ENCODE measurements at places on chromosomes 2 and 18. TPM values are rescaled to one million over a fixed set of nuclear protein-coding genes. Genes with fewer than 3 reads are reported as not detected.

GRCh38 chr18:57839942-57840381 is 36.8 kb upstream of the ATP8B1 start:
- H3K27ac ChIP-seq, result no peak overlapping the region
- H3K27me3 ChIP-seq, result no peaks in the 10 kb centered on the region
- no peaks in the 10 kb centered on the region for H3K36me3 ChIP-seq
- peak overlapping the region; percentile 30 for H3K4me3 ChIP-seq
- no peak for DNase-seq
- peaks cover 58% of the 10 kb centered on the region for H3K4me1 ChIP-seq

DNA sequence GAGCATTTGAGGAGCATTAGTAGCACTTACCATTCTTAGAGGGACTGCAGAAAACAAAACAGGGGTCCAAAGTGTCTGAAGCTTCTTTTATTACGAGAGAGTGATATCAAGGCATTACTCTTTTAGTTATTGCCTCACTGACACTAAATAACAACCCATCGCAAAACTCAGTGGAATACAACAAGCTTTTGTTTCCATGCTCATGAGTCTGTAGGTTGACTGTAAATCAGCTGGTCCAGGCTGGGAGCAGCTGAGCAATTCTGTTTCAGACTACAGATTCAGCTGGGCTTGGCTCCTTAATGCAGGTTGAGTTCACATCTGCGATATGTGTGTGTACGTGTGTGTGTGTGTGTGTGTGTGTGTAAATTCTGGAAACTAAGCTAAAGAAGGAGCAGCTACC is 501.8 kb upstream of the PKDCC start:
- DNase-seq, result no peak
- no peak overlapping the region for H3K27ac ChIP-seq
- no peaks in the 10 kb centered on the region for H3K27me3 ChIP-seq

DNA sequence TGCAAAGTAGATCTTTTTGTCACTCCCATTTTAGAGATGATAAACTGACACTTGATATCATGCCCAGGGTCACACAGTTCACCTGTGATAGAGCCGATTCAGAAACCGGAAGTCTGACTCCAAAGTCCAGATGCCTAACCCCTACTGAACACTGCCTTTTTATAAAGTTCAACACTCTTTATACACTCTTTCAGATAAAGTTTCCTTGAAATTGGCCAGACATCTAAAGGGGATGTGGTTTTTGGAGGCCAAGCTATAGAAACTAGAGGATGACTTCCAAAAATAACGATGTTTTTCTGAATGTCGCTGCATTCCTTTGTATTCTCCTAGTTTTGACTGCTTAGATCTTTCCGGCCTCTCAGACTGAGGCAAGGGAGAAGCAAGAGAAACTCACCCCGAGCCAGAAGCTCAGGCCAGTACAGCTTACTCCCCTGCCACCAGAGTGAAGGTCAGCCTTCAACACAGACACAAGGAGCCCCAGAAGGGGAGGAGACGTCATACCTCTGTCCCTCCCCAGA is 61.8 kb downstream of the NRP2 start:
- no peaks in the 10 kb centered on the region for H3K4me1 ChIP-seq
- no peak overlapping the region for H3K27ac ChIP-seq
- peaks cover 4% of the 10 kb centered on the region for H3K36me3 ChIP-seq
- no peak for DNase-seq

DNA sequence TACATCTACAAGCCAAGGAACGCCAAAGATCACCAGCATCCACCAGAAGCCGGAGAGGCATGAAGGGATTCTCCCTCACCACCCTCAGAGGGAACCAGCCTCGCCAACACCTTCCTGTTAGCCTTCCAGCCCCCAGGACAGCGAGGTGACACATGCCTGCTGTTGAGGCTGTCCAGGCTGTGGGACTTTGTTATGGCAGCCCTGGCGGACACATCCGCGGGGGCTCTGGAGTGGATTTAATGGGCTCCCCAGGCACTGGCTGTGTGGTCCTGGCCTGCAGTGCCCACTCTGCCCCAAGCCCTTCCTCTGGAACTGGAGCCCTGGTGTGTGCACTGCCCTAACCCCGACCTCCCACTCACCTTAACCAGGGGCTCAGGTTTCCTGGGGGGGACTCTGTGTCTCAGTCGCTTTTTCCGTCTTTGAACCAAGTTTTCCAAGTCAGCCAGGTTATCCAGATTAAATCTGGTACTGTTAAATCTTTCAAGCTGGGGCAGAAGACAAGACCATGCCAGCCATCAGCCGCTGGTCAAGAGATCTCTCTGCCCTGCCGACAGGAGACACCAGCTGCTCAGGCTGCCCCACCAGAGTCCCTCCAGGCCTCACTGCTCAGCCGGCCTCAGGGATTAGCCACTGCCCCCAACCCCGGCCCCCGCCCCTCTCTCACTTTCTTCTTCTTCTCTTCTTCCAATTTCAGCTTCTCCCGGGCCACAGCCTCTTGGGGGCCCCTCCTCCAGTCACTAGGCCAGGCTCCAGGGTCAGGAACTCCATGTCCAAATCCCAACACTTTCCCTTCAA is 1.9 kb downstream of the ANKRD23 start:
- DNase-seq, result no peak
- H3K4me3 ChIP-seq, result no peak overlapping the region
- peaks cover 16% of the 10 kb centered on the region for H3K4me1 ChIP-seq
- no peak overlapping the region for H3K27ac ChIP-seq

DNA sequence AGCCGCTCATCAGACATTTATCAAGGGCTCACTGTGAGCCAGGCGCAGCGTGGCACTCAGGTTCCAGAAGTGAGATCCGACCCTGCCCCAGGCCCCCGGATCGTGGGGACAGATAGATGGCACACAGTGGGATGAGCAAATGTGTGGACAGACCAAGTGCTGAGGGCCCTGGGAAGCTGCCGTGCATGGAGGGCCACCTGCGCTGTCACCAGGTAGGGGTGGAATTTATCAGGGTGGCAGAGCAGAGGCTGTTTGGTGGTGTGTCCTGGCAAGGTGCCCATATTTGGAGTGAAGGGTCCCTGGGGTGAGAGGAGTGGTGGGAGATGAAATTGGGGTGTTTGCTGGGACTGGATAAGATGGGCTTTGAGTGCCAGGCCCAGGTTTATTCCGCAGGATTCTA is 92.8 kb upstream of the HS6ST1 start:
- H3K4me1 ChIP-seq, result no peaks in the 10 kb centered on the region
- DNase-seq, result no peak
- no peak overlapping the region for H3K4me3 ChIP-seq
- no peaks in the 10 kb centered on the region for H3K36me3 ChIP-seq
- no peak overlapping the region for H3K27ac ChIP-seq
- H3K27me3 ChIP-seq, result no peaks in the 10 kb centered on the region

GRCh38 chr2:17309741-17310339 is 208.4 kb downstream of the RAD51AP2 start:
- DNase-seq, result no peak
- no peak overlapping the region for H3K27ac ChIP-seq
- peaks cover 7% of the 10 kb centered on the region for H3K27me3 ChIP-seq
- H3K4me1 ChIP-seq, result peaks cover 2% of the 10 kb centered on the region
- H3K36me3 ChIP-seq, result no peaks in the 10 kb centered on the region

DNA sequence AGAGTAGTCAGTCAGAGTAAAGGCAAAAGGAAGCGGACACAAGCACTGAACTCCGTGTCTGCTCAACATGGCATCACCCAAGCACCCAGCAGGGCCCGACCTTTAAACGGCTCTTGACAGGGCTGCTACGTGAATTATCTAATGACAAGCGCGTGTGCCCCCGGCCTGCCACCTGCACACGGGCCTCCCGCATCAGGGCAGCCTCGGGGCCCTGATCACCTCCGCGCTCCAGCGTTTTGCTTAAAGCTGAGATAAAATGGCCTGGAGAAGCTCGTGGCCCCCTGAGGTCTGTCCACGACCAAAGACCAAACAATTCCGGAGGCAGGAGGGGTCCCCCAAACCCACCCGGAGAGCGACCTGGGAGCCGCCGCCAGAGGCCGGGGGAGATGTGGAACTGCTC is 376 bp downstream of the NDUFA10 start:
- no peak for DNase-seq
- H3K27ac ChIP-seq, result peak overlapping the region; percentile 92
- H3K27me3 ChIP-seq, result peaks cover 4% of the 10 kb centered on the region
- H3K36me3 ChIP-seq, result peaks cover 21% of the 10 kb centered on the region
- H3K4me3 ChIP-seq, result peak overlapping the region; percentile 93

DNA sequence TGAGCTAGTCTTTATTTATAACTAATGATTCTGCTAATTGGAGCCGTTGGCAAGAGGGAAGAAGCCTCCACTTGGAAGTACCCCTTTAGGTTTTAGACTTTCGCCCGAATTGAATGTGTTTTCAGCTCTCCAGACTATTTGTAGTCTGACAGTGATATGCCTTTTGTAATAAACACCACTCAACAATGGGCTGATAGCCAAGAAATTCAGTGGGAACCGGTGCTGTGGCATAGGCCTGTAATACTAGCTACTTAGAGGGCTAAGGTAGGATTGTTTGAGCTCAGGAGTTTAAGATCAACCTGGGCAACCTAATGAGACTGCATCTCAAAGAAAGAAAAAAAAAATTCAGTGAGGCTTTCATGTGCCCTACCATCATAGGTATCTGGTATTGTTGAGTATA is 13.6 kb upstream of the ZSCAN30 start:
- H3K4me1 ChIP-seq, result no peaks in the 10 kb centered on the region
- H3K4me3 ChIP-seq, result no peak overlapping the region
- DNase-seq, result no peak
- H3K36me3 ChIP-seq, result peaks cover 89% of the 10 kb centered on the region
- no peaks in the 10 kb centered on the region for H3K27me3 ChIP-seq

GRCh38 chr2:2826621-2827020 is 495.5 kb upstream of the MYT1L start:
- no peak overlapping the region for H3K4me3 ChIP-seq
- no peaks in the 10 kb centered on the region for H3K4me1 ChIP-seq
- H3K27me3 ChIP-seq, result no peaks in the 10 kb centered on the region
- H3K27ac ChIP-seq, result no peak overlapping the region
- no peak for DNase-seq
- H3K36me3 ChIP-seq, result no peaks in the 10 kb centered on the region

Gene OR6B2
- total RNA-seq, result not detected

Gene SPDYA
- total RNA-seq, result 2.1 TPM

Gene PRR30
- total RNA-seq, result not detected

Gene ZEB2
- total RNA-seq, result 162 TPM

Gene LINC00305
- total RNA-seq, result not detected

Gene ANO7
- 1.5 TPM for total RNA-seq

Gene EVA1A
- total RNA-seq, result not detected

All from activated B cell treated with CpG ODN at 0.5 μM for 24 hours (primary cell).